ENCODE measurements at places on chromosomes 16 and 17. TPM values are rescaled to one million over a fixed set of nuclear protein-coding genes. Genes with fewer than 3 reads are reported as not detected.

- no peak overlapping the region for H3K4me3 ChIP-seq
- H3K27ac ChIP-seq: no peak overlapping the region
- peaks cover 71% of the 10 kb centered on the region for H3K36me3 ChIP-seq
- H3K27me3 ChIP-seq: no peaks in the 10 kb centered on the region
- no peaks in the 10 kb centered on the region for H3K4me1 ChIP-seq
These were observed 45.2 kb upstream of the STAC2 start for GRCh38 chr17:39270923-39271322.

Gene FBXW10
- 0.08 TPM for total RNA-seq

- H3K36me3 ChIP-seq: no peaks in the 10 kb centered on the region
- H3K27ac ChIP-seq: peak overlapping the region; percentile 64
- peak overlapping the region; percentile 86 for H3K4me3 ChIP-seq
- no peak for DNase-seq
- peaks cover 1% of the 10 kb centered on the region for H3K27me3 ChIP-seq
These were observed 440 bp downstream of the NPRL3 start for GRCh38 chr16:138049-138417.

DNA sequence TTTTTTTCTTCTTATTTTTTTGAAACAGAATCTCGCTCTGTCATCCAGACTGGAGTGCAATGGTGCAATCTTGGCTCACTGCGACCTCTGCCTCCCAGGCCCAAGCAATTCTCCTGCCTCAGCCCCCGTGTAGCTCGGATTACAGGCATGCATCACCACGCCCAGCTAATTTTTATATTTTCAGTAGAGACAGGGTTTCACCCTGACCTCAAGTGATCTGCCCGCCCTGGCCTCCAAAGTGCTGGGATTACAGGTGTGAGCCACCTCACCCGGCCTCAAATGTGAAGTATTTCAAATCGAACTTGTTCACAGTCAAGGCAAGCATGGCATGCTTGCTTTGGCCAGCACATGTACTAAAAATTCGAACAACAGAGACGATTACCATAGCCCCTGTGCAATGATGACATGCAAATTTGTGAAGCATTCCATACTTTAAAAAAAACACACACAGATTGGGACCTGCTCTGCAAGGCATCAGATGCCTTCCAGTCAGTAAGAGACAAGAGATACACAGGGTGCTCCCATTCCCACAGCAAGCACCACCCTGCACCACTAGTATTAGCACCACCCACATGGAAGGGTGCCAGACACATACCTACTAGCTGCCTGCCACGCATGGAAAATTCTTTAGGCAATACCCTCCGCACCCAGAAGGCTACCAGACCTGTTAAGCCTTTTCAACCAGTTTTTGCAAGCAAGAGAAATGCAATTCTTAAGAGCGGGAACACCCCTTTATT is 47.2 kb downstream of the ANKRD11 start:
- no peak for DNase-seq
- no peak overlapping the region for H3K4me3 ChIP-seq

GRCh38 chr17:46270032-46270431 is 24.9 kb upstream of the LRRC37A start:
- H3K27me3 ChIP-seq: no peaks in the 10 kb centered on the region
- H3K27ac ChIP-seq: no peak overlapping the region
- H3K4me3 ChIP-seq: no peak overlapping the region
- no peaks in the 10 kb centered on the region for H3K36me3 ChIP-seq
- no peak for DNase-seq

DNA sequence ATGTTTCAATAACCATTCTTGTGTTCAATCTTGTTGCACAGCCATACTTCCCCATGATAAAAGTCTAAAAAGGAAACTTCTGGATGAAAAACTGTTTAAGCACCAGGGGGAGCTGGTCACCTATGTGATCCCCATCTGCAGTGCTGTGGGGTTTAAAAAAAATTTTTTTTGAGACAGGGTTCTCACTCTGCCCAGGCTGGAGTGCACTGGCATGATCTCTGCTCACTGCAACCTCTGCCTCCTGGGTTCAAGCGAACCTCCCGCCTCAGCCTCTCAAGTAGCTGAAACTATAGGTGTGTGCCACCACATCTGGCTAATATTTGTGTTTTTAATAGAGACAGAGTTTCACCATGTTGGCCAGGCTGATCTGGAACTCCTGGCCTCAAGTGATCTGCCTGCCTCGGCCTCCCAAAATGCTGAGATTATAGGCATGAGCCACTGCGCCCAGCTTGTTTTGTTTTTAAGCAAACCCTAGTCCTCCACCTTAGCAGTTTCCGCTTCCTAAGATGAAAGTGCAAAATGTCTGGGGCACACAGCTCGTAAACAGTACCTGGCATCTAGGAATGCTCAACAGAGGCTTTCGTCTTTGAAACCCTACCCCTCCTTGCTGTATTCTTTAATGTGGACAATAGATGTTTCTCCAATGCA is 25.4 kb downstream of the DNAJA2 start:
- no peaks in the 10 kb centered on the region for H3K36me3 ChIP-seq
- no peaks in the 10 kb centered on the region for H3K27me3 ChIP-seq
- no peak overlapping the region for H3K27ac ChIP-seq
- DNase-seq: no peak
- no peak overlapping the region for H3K4me3 ChIP-seq

DNA sequence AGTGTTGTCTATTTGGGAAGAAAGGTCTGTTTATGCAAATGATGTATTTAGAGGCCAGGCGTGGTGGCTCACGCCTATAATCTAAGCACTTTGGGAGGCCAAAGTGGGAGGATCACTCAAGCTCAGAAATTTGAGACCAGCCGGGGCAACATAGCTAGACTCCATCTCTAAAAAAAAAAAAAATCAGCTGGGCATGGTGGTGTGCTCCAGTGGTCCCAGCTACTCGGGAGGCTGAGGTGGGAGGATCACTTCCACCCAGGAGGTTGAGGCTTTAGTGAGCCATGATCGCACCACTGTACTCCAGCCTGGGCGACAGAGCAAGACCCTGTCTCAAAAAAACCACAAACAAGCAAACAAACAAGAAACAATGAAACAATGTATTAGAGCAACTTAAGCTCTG is 18.9 kb upstream of the HEATR3 start:
- no peak overlapping the region for H3K27ac ChIP-seq
- no peak overlapping the region for H3K4me3 ChIP-seq
- H3K27me3 ChIP-seq: peaks cover 34% of the 10 kb centered on the region
- DNase-seq: no peak
- H3K4me1 ChIP-seq: no peaks in the 10 kb centered on the region
- no peaks in the 10 kb centered on the region for H3K36me3 ChIP-seq

Measured in left ventricle myocardium inferior (tissue), 1 donor.